WERI-Rb-1 (cell line): ENCODE measurements at places on chromosomes 7 and 10.
A peak's percentile ranks its signal among the peaks of the same experiment; 100 is the strongest.

DNA sequence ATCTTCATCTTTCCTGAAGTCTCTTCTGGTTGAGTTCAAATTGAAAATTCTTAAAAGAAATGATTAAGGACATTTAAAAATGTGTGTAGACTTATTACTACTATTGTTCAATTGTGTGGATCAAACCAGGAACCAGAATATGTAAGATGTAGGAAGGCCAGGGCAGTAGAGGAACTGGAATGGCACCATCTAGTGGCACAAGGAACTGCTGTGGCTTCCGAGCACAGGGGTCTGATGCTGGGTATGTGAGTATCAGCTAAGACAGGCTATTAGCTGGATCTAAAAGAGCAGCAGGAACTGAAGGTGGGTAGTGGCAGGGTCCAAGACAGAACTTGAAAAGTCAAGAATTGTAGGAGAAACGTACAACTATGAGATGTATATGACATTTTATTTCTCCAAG lies 247.3 kb downstream of the SEMA3A start:
- DNase-seq: peak; percentile 43

DNA sequence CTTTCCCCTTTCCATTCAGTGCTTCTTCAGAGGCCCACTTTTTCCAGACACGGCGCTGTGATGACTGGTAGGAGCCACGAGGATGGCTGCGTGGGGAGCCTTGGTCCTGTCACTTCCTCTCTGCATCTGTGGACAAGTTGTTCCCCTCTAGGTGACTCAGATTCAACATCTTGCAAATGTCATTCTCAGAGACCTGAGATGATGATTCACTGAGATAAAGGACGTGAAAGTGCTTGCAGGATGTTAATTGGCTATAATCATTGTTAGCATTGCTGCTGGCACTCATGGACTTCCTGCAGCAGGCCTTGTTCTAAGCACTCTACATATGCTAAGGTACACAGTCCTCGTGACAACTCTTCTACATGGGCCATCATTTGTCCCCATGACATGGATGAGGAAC lies 489.8 kb upstream of the ZMIZ1 start:
- DNase-seq: no peak

- DNase-seq: no peak
Observed at GRCh38 chr10:115992236-115992986, 280.6 kb downstream of the GFRA1 start.

DNA sequence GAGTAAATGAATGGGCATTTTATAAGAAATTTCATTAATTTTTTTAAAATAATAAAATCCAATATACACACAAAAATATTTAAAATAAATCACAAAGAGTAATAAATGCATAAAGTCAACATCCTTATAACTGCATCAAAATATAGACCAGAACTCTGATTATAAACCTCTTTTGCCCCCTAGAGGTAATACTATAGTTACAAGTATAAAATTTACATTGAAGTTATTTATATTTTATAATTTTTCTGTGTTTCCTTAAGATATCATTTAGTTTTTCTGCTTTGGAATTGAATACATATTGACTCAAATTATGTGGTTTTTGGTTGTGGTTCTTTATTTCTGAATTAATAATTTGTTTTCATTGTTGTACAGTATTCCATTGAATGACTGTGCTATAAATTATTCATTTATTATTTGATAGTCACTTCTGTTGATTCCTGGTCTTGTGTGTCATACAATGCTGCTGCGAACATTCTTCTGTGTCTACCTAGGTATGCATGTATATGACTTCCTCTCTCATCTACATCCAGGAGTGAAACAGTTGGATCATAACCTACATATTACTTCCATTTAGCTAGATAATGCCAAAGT lies 673.6 kb downstream of the IPMK start:
- no peak for DNase-seq

DNA sequence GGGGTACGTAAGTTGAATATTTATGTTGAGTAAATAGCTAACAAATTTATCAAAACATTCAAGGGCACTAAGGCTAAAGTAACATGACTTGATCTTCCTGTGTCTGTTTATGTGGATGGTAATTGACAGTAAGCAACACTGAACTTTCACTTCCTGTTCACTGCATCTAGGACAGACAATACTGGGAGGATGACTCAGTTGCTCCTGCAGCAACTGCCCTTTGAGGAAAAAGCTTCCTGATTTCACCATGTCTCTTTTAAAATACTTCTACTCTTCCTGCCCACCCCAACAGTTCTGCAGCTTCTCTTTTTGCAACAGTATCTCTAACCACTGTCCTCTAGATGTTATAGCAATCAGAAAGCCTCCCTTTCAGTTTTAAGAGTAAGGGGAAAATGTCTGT lies 76.6 kb upstream of the HGF start:
- DNase-seq: no peak

DNA sequence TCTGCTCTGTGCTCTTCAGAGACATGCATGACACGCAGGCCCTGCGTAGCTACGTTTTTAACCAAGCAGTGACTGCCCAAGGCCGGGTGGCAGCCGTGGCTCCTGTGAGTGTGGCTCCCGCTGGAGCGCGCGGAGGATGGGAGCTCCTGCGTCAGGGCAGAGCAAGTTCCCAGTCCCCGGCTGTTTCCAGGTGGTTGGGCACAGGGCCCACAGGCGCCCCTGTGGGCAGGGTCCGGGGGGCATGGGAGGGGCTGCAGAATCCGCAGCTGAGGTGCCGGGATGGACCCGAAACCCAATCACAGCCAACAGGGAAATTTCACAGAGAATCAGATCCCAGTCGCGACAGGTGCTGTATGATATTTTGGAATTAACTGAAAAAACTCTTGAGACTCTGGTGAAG lies 9.8 kb downstream of the NKX6-2 start:
- DNase-seq: no peak

GRCh38 chr7:45568536-45569289 lies 5.5 kb upstream of the ADCY1 start:
- no peak for DNase-seq

GRCh38 chr7:83101530-83101929 lies 61.2 kb downstream of the PCLO start:
- no peak for DNase-seq

- peak; percentile 62 for DNase-seq
Observed at GRCh38 chr10:14536241-14537213, 205.8 kb upstream of the FRMD4A start.

GRCh38 chr10:123847686-123848432 lies 43.7 kb downstream of the CPXM2 start:
- no peak for DNase-seq

DNA sequence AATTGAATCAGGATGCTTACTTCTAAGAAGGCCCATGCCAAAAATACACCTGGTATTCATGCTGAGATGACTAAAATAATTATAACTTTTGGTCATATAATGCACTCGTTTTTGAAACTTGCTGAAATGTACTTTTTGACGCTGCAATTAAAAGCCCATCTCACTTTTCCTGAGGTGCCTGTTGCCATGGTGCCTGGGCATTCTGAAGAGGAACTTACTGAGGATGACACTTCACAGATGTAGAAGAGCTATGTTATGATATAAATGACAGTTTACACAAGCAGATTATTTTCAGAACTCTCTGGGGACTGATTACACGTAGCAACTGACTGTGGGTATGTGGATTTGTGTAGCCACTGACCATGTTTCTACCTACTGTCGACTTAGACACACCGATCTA lies 182.4 kb downstream of the TPK1 start:
- no peak for DNase-seq
